ENCODE measurements at places on chromosomes 13 and 19.
A peak's percentile ranks its signal among the peaks of the same experiment; 100 is the strongest.

GRCh38 chr13:40442826-40443225, 223.6 kb downstream of the FOXO1 start:
- DNase-seq: no peak

DNA sequence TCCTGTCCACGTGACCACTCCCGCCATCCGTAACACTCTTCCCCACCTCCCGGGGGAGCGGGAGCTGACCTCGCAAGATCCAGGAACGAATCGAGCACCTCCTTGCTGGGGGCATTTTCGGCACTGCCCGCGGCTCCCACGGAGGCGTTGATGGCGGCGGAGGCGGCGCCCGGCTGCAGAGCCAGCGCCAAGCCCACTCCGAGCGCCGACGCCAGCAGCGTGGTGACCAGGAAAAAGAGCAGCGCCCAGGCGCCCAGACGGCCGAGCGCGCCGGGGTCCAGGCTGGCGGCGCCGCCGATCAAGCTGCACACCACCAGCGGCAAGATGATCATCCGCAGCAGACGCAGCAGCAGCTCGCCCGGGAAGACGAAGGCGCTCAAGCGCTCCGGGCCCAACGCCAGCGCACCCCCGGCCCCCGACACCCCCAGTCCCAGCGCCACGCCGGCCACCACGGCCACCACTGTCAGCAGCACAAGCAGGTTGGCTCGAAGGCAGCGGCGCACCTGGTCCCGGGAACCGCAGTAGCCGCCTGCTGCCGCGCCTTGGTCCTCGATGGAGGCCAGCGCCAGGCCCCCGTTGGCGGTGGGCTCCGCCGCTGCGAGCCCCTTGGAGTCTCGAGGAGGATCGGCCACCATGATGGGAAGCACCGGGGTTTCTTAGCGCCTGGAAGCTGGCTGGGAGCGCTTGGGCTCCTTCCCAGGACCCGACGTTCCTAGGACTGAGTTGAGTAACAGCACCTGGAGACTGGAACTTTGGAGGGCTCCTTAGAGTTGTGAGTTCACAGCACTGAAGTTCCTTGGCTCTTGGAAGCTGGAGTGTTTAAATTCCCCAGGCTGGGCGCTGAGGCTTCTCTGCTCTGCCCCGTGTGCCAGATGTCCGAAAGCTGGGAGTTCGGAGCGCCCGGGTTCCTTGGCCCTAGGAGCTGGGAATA, 798 bp downstream of the SLC1A5 start:
- DNase-seq: peak; percentile 56

- no peak for DNase-seq
These were observed 301.9 kb downstream of the SPRY2 start for GRCh38 chr13:80039000-80039399.

- no peak for DNase-seq
These were observed 181.9 kb downstream of the PCDH9 start for GRCh38 chr13:67048084-67048820.

DNA sequence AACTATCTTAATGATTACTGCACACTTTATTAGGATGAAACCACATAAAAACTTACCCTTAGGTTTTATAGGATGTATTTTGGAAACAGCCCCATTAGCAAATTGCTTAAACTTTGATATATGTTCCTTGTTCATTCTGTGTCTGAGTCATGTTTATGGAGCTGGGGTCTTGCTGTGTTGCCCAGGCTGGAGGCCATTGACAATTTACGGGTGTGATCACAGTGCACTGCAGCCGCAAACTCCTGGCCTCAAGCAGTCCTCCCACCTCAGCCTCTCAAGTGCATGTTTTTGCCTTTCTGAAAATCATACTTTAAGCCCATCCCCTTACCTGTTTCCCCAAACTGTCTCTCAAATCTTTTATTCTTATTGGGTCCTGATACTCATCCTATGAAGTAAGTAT, 5.2 kb upstream of the CHAMP1 start:
- no peak for DNase-seq

DNA sequence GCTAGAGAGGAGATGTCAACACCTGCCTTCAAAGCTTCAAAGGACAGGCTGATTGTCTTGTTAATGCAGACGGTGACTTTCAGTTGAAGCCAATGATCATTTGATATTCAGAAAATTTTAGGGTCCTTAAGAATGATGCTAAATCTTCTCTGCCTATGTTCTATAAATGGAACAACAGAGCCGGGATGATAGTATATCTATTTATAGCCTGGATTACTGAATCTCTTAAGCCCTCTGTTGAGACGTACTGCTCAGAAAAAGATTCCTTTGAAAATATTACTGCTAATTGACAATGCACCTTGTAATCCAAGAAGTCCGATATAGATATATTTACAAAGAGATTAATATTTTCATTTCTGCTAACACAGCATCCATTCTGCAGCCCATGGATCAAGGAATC, 35.8 kb upstream of the LMO7 start:
- no peak for DNase-seq

- DNase-seq: no peak
These were observed 120.6 kb downstream of the ESD start for GRCh38 chr13:46676378-46676725.

DNA sequence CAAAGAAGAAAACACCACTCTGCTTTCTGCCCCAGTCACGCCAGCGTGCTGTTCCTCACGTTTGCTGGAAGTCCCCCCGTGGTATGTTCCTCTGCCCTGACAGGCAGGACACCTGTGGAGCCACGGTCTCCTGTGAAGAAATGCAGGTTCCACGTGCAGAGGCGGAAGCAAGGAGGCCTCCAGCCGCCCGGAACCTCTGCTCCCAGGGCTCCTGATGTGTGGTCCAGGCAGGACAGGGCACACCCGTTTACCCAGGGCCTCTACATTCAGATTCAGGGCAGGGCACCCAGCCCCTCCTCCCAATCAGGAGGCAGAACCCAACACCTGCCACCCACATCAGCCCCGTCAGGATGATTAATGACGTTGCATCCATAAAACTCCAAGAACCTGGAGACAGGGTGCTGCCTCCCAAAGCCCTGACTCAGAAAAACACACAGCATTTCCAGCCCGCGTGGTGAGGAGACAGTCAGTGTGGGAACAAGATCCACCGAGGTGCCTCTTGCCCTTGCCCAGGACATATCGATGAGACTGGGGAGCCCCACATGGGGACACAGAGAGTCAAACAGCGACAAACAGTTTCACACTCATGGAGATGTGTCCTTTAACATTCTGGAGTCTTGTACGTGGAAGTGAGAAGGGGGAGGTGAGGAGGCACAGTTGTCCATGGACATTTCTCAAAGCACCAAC, 76.2 kb downstream of the COL4A1 start:
- DNase-seq: no peak

DNA sequence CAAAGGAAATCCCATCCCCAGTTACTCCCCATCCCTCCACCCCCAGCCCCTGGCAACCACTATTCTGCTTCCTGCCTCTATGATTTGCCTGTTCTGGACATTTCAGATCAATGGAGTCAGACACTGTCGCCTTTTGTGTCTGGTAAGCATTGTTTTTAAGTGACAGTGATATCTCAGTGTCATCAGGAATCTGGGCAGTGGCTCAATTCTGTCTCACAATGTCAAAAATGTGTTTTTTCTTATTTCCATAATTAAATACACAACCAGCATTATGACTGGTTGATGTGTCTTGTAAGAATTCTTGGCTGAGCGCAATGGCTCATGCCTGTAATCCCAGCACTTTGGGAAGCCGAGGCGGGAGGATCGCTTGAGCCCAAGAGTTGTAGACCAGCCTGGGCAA, 20.2 kb upstream of the PGLS start:
- no peak for DNase-seq

GRCh38 chr19:51559240-51559639, 11.8 kb upstream of the ZNF175 start:
- DNase-seq: no peak

- DNase-seq: no peak
These were observed 64.8 kb downstream of the PEPD start for GRCh38 chr19:33456845-33457220.

GRCh38 chr13:31110617-31111016, 51.1 kb downstream of the HSPH1 start:
- DNase-seq: no peak
